ENCODE measurements at places on chromosomes 4 and X.

GRCh38 chr4:8402640-8403039 is 37.9 kb downstream of the ACOX3 start:
- DNase-seq, result no peak

DNA sequence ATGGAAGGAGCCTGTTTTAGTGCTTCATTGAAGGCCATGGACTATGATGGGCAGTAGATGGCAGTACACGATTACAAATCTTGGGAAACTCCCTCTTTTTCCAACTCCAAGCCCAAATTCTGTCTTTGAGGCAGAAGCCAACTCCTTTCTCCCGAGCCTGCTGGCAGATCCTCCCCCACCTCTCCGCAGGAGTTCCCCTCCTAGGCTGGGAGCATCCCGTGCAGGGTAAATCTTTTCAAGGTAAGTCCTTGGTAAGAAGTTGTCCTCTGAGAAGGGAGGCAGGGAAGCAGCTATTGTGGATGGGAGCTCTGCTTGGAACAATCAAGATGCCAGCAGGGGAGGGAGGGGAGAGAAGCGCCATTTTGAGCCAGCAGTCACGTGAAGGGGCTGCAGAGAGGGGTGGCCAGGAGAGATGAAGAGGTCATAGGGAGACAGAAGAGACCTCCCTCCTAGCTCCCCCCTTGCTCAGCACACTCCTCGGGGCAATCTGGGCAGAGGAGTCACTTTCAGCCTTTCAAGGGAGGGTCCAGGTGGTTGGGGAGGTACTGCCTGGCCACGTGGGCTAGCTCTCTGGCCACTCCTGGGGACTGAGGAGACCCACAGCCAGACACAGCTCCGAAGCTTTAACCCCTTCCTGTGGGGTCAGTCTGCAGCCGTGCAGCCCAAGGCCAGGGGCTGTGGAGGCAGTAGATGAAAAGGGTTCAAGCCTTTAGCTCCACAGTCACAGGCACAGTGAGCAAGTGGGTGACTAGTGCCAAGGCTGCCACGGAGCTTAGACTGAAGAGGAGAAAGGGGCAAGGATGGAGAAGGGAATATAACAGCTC is 9.6 kb downstream of the CC2D2A start:
- DNase-seq, result peak; percentile 96

DNA sequence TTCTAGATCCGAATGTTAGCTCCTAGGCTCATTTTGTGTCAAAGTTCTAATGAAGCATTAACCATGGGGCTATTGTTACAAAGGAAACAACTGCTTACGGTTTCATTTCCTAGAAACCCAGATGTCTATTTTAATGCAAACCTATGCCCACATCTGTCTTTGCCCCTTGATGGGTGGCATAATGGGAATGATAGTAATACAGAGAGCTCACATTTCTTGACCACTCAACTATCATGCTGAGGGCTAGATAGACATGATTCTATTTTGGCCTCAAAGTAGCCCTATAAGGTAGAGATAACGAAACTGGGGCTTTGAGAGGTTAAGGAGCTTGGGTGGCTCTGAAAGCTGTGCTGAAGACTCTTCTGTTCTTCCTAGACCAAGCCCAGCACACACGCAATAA is 1.9 kb downstream of the TLR7 start:
- no peak for DNase-seq

GRCh38 chr4:82419451-82419850 is 10.8 kb downstream of the HNRNPDL start:
- no peak for DNase-seq

GRCh38 chrX:125953814-125954213 is 212.3 kb downstream of the DCAF12L2 start:
- no peak for DNase-seq

DNA sequence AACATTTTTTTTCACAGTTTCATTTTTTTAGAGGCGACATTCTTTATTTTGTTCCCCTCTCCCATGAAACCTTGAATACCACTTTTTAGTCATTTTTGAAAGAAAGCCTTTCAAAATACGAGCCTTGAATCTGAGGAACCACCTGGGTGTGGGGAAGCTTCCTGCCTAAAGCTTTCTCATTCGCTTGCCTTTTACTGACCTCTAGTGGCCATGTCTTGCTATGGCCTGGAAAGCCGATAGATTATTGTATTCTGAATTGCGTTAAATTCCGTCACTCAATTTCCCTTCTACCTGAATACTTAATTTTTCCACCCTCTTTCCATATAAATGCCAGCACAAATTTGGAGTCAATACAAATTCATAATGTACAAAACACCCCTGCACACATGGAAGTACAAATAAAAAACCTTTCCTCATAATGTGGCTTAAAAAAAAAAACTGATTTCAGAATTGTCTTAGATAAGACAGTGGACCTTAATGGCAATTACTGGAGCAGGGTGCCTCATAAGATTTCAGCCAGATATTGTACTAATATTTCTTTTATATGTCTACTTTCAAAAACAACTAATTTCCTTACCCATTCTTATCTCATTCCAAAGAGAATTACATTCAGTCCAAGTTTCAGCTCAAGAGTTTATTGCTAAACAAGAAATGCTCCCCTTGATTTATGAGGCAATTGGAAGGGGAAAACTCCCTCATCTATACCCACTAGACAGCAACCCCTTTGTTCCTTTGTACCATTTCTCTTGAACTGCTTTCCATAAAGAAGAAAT is 217.9 kb downstream of the CENPC start:
- no peak for DNase-seq

GRCh38 chrX:121886557-121886956 is 839.1 kb downstream of the GLUD2 start:
- no peak for DNase-seq

- no peak for DNase-seq
Measured at GRCh38 chrX:133992882-133993281, 7.5 kb upstream of the GPC3 start.

DNA sequence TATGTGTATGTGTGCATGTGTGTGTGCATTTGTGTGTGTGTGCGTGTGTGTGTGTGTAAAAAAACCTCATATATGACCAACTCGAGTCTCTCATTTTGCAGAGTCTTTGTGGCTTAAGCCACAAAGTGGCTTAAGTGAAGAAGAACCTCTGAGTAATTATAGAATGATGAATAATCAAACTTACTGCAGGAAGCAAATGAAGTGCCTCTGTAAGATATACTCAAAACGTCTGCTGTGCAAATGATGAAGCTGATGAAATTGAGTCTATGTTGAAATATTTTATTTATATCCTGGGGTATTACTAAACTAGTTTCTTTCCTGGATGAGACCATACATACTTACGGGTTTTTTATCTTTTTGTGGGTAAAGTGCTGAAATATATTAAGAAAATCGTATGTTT is 1198.7 kb downstream of the PCDH7 start:
- DNase-seq, result no peak

DNA sequence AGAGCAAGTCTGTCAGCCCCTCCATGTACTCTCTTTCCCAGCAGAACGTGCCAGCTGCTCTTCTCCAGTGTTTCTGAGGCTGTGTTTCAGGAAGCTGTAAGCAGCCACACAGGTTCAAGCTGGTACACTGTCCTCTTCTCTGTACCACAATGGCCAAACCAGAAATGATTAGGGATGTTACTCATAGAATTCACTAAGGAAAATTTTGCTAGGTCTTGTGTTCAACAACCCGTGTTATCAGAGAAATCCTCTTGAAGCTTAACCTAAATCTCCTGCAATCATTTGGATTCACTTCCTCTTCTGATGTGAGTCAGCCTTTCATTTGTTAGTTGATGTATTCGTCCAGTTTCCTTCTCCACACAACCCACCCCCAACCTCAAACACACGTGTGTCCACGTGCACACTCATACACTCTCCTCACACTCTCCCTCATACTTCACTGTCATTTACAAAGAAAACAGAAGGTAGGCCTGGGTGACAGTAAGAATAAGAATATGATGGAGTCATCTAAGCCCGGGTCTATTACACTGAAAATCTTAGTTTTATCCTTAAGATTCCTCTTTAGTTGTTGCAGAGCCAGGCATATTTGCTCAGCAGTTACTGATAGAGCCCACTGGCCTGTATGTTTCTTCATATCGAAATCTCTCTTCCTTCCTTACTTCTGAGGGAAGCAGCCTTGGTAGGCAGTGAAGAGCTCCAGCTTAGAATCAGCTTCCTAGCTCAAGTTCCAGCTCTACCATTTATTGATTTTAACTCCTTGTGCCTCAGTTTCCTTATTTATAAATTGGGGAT is 63.4 kb downstream of the DCUN1D4 start:
- no peak for DNase-seq

- no peak for DNase-seq
Measured at GRCh38 chr4:2962614-2963174, 512 bp downstream of the NOP14 start.

DNA sequence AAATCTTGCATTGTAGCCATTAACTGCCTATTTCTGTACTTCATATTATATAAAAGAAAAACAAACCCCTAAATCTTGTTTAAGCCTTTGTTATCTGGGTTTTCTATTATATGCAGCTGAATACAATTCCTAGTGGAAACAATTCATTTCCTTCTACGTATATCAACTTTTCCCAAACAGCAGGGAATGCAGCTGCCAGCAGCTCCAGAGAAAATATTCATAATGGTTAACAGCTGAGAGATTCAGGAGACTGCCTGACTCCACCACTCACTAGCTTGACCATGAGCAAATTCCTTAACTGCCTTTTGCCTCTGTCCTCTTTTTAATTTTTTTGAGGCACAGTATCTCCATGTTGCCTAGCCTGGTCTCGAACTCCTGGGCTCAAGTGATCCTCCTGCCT is 146.2 kb downstream of the SPATA18 start:
- DNase-seq, result no peak

- DNase-seq, result no peak
Measured at GRCh38 chrX:13013363-13014110, 30.9 kb downstream of the FAM9C start.

GRCh38 chrX:18643853-18644252 is 28.1 kb downstream of the RS1 start:
- no peak for DNase-seq

- no peak for DNase-seq
Measured at GRCh38 chr4:86338989-86339388, 20.9 kb downstream of the MAPK10 start.

DNA sequence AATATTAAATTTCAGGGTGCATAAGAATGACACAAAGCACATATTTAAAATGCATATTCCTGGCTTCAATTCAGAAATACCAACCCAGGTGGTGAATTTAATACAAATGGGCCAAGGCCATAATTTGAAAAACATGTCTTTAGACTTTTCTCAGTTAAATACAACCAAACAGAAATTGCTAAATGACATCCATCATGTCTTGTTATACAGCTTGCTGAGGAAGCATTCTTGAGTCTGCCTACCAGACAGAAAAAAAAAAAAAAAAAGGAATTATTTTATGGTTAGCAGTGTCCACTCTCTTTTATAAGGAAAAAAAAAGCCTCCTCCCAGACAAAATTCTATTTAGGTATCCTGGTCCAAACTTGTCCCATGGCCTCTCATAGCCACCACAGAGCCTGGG is 119.1 kb downstream of the PAPSS1 start:
- no peak for DNase-seq

DNA sequence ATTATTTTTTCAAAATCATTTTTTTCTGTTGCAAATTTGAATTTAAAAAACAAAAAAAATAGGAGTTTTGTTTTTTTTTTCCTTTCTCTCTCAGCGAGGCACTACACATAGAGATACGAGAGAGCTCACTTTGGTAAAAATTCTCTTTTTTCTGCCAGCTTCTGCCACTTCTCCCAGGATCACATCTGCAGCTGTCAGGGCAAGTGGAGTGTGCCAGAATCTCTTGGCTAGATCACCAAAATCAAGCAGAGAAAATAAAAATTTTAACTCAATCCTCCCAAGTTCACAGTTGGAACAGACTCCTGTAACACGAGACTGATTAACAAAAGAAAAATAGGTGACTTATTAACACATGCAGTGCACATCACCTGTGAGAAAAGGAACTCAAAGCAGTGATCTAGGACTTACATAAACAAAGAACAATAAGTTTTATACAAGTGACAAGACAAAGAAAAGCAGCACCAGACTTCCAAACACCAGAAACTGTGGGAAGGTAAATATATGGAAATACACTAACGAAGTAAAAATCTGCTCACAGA is 213.2 kb upstream of the ZFP42 start:
- no peak for DNase-seq

DNA sequence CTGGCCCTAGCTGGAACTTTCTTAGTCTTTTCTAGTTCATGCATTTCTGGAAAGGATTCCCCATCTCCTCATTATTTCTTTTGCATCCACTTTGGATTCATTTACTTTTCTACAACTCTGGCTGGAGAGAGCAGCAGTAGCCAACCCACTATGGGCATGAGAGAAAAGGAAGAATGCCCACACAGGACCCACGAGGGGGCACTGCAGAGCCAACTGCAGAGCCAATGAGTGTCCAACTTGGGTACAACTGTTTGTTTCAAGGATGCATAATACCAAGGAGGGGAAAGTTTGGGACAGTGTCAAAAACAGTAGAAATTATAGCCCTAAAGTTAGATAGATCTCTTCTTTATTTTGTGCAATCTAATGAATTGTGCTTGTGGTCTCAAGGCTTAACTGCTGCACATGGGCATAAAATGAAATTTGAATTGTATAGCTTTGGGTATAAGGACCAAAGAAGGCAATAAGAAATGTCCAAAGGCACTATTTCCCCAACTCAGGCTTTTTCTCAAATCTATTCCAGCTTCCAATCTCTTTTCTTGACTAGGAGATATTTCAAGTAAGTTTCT is 230.6 kb downstream of the NSUN7 start:
- no peak for DNase-seq

GRCh38 chr4:150395872-150396271 is 186.1 kb upstream of the MAB21L2 start:
- DNase-seq, result no peak

GRCh38 chr4:148239494-148239985 is 202.7 kb downstream of the NR3C2 start:
- DNase-seq, result no peak

- no peak for DNase-seq
Measured at GRCh38 chrX:141221611-141222010, 20.7 kb downstream of the SPANXC start.

GRCh38 chr4:139453041-139453370 is 915 bp upstream of the RAB33B start:
- DNase-seq, result no peak

DNA sequence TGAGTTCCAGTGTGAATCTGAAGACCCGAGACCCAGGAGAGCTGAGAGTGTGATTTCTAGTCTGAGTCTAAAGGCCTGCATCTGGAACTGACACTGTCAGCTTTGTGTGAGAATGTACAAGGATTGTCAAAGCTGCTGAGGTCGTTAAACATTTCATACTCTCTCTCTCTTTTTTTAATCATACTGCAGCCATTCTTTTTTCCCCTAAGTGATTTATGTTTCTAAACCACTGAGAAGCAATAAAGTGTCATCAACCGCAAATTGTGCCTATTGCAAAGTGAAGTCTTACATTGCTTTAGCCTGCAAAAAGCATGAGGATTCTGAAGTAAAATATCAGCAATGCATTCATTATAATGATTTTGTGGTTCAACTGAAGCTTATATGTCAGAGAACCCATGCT is 106.0 kb downstream of the ASMT start:
- DNase-seq, result no peak

DNA sequence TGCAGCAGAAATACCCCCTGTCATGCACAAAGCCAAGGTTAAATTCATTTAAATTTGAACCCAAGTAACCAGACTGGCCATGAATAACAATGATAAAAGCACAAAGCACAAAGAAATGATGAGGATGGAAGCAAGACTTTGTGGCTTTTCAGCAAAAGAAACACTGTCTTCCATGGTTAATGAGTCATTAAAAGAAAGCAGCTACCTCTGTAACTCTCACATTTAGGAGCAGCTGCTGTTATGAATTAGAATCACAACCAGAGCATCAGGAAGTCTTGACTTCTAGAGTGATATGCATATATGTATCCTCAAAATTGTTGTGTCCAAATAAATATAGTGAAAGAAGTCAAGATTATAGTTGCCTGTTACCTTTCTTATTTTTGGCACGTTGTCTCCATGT is 70.7 kb upstream of the RPS6KA6 start:
- DNase-seq, result no peak
